ENCODE measurements at places on chromosomes 2 and 18.

- DNase-seq = no peak
Measured at GRCh38 chr2:227436436-227437174, 35.4 kb upstream of the AGFG1 start.

DNA sequence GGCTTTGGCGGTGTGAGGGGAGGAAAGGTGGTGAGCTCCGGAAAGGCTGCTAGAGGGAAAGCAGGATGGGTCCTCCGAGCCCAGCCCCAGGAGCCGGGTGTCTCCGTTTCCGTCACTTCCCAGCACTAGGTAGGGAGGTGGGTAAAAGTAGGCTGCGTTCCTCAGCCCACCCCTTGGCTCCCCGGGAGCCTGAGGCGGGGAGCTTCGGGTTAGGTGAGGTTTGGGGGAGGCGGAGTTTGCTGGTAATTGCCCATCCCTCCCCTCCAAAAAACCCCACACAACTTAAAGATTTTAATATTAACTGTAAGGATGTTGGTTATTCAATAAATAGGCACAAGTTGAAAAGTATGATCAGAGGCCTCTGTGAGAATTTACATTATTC, 552 bp upstream of the ATF2 start:
- DNase-seq = no peak

- DNase-seq = no peak
Measured at GRCh38 chr2:241458687-241459086, 49.7 kb downstream of the STK25 start.

GRCh38 chr2:189153619-189154018, 25.9 kb downstream of the COL5A2 start:
- no peak for DNase-seq

DNA sequence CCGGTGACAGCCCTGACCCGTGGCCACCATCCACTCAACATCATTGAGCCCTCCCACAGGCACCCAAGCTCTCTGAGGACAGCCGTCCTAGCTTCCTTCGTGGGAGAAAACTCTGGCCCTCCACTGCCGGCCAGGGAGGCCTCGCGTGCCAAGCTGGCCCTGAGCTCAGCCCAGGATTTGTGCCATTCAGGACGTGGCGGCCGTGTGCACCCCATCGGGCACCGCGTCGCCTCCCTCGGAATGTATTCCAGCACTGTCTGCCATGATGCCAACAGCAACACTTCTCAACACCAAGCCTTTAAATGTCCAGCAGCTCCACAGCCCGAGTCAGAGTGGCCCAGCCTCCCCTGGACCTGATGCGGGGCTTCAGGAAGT, 35.7 kb downstream of the ZNF516 start:
- no peak for DNase-seq

GRCh38 chr2:215760091-215760490, 253.3 kb downstream of the MREG start:
- DNase-seq = no peak

- DNase-seq = no peak
Measured at GRCh38 chr18:55982992-55983391, 395.0 kb upstream of the TCF4 start.

GRCh38 chr2:6833300-6833604, 32.5 kb downstream of the CMPK2 start:
- DNase-seq = no peak

DNA sequence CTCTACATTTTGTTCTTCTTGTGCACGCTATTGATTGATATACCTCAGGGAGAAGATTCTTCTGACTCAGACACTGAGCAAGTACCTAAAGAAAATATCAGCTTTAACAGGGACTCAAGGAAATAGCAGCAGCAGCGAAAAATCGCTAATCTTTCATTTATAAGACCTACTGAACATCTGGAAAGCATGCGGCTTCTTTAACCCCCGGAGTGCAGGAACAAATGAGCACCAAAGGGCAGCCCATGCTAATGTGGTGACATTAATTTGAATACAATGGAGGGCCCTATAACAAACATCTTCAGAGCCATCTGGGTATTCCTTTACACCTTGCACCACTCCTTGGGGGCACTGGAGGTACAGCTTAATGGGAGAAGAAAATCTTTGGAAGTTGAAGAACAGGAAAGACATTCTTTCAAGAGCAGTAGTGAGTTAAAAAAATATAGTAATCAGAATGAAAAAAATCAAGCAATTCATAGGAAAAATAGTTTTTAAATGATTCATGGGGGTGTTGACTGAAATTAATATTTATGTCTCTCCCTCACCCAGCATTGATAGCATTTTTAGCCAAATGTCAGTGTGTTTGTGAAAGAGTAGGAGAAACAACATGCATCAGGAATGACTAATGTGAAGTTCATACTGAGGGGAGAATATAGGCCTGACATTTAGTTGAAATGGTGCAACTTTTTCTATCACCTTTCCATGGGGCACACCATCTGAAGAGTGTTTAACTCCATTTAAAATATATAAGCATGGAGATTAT, 281.7 kb downstream of the HRH4 start:
- DNase-seq = no peak

GRCh38 chr18:65631766-65632165, 119.0 kb upstream of the CDH7 start:
- DNase-seq = no peak

DNA sequence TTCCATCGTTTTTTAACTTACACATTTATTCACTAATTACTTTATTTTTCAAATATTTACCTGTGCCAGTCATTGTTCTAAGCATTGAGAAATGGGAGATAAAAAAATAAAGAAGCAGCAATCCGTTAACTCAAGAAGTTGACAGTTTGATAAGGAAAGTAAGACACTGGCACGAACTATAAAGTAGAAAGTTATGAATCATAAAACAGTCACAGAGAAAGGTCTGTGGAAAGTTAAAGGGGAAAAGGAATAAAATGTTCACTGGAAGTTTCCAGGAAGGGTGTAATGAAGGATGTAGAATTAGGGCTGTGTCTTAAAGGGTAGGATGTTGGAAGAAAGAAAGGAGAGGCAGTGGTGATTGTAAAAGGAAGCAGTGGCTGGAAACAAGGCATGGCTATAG, 118.9 kb downstream of the RDH14 start:
- DNase-seq = no peak

DNA sequence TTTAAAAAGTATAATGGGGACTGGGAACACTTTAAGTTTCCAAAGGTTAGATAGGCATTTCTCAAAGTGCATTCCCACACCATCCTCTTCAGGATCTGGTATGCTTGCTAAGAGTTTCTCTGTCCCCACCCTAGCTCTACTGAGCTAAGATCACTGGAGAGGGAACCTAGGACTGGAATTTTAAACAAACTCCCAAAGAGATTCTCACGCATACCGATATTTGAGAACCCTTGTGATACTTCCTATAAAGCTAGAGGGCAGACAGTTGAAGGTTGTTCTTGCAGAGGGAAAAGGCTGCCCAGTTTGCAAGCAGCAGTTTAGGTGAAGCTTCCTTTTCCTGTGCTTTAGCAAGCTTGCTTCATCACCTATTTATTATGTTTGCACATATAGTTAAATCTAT, 3.6 kb downstream of the CNRIP1 start:
- DNase-seq = no peak

DNA sequence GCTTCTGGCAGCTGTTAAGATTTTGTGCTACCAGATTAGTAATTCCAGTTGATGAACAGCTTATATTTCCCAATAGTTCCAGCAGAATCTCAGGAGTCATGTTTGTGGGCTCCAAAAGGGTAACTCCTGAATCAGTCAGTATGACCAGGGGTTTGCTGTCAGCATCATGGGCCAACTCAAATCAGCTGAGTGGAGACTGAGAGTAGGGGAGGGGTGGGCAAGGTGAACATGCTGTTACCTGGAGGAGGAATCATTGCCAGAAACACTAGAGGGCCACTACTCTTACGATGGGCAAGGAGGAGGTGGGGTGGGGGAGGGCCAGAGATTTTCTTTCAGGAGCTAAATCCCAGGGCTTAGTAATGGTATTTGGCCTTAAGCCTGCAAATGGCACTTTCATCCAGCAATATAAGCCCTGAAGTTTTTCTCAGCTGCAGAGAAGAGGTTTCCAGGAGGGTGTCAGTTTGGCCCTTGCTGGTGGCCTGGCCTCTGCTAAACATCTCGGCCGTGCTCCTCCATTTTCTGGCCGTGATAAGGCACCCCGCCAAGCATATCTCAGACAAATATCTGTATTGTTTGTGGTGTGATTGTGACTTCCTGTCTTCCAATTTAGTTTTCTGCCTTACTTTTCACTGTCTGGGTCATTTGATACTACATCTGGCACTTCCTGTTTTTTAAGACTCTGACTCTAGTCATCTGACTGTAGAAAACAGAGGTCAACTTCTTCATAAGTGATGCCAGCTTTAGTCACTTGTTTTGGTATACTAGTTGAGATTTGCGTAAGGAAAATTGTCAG, 120.5 kb upstream of the CXCR4 start:
- no peak for DNase-seq

GRCh38 chr2:48112911-48113680, 206.8 kb upstream of the FBXO11 start:
- no peak for DNase-seq

GRCh38 chr2:44970846-44971450, 29.4 kb downstream of the SIX3 start:
- DNase-seq = no peak

DNA sequence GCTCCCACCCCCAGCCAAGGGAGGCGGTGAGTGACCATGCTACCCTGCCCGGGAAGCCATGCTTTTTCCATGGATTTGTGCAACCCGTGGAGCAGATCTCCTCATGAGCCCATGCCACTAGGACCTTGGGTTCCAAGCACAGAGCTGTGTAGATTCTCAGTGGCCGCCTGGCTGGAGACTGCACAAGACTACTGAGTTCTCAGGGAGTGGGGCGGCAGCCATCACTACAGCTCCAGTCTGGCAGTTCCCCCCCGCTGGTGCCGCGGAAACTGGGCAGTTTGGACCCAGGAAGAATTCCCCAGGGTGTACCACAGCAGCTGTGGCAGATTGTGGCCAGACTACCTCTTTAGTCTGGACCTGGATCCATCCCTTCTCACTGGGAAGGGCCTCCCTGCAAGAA, 470.6 kb downstream of the LRP1B start:
- no peak for DNase-seq

GRCh38 chr2:101518578-101519492, 43.9 kb upstream of the RFX8 start:
- DNase-seq = no peak

DNA sequence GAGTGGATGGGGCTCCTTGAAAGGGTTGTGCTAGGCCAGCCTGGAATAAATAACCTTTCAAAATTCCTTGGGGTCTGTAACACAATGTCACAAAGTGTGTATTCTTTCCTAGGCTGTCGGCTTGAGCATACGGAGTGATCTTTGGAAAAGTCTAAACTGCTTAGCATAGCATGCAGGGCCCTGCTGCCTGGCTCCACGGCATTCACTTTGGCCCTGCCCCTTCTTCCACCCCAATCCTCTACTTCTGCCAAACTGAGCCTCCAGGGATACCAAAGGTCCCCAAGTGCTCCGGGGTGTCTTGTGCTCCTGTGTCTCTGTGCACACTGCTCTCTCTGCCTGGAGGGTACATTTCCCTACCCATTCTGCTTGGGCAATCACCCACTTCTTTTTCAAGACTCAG, 196.1 kb downstream of the LTBP1 start:
- DNase-seq = no peak

GRCh38 chr18:70313640-70314039, 24.8 kb downstream of the SOCS6 start:
- DNase-seq = no peak

GRCh38 chr2:22885245-22885644, 499.7 kb upstream of the KLHL29 start:
- DNase-seq = no peak

- DNase-seq = no peak
Measured at GRCh38 chr2:98866033-98866432, 70.0 kb downstream of the CRACDL start.

DNA sequence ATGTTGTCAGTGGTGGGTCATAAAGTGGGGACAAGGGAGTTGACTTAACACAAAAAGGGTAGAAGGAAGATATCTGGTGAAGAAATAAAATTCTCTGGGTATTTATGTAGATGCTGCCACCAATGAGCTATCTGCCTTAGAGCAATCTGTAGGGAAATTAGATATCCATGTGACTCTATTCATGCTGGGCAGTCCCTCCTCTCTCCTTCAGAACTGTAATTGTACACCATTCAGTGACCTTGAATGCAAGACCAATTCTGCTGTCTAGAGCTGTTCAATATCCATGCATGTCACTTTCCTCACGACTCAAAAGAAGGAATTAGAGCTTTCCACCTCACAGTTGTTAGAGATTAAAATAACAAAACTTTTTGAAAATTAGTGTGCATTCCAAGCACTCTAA, 28.6 kb upstream of the TDRD15 start:
- DNase-seq = no peak

GRCh38 chr2:17934721-17935120, 56.3 kb downstream of the KCNS3 start:
- peak; percentile 79 for DNase-seq

DNA sequence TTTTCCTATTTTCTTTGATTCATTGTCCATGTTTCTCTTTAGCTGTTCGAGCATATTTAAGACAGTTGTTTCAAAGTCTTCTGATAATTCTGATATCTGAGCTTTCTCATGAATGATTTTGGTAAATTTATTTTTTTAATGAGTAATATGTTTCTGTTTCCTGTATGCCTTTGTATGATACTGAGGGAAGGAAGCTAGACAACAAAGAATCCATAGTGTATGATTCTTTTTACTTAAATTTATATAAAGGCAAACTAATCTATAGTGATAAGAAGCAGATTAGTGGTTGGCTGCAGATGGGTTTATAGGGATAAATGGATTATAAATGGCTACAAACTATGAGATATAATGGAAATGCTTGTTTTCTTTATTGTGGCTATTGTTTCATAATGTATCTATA, 352.7 kb upstream of the CDH2 start:
- no peak for DNase-seq

DNA sequence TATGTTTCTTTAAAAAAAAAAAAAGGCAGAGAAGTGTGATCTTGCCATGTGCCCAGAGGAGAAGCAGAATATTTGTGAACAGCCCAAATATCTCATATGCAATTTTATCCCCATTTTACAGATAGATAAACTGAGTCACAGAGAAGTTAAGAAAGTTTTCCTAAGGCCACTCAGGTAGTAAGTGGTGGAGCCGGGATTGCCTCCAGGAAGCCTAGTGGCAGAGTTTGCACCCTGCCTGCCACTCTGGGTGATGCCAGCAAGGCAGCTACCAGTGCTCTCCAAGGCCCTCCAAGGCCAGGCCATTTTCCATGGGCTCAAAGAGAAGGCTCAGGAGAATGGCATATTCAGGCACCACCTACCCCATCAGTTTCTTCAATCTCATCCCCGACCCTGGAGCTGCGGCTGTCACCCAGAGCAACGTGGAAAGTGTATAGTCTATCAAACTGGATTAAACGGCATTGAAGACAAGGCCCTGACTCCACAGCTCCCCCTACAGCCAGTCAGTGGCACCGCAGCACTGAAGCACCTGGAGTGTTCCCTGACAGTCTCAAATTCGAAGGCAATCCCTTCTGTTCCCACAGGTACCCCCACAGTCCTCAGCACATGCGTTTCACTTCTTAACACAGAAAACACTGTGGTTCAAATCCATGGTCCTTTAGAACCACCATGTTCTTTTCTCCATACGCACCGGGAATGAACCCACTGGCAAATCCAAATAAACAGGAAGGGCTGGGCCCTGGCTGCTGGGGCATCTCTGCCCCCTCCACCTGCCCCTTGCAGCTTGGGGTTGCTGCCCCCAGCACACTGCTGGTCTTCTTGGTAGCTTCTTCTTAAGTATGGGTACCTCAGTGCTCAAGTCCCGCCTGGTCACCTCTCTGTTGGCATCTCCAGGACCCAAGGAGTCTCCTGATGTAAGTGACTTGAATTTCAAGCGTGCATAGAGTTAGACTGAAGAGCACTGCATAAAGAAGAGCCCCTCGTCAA, 175.3 kb downstream of the INHBB start:
- DNase-seq = no peak
